Activated CD8-positive, alpha-beta memory T cell treated with anti-CD3 and anti-CD28 coated beads, Interleukin-2, amount 10 ng/mL, durations not matched to agents 7 days and 5 days (primary cell): ENCODE measurements at places on chromosomes 4 and X.

GRCh38 chr4:57494821-57495220, 384.6 kb upstream of the IGFBP7 start:
- no peak for DNase-seq

DNA sequence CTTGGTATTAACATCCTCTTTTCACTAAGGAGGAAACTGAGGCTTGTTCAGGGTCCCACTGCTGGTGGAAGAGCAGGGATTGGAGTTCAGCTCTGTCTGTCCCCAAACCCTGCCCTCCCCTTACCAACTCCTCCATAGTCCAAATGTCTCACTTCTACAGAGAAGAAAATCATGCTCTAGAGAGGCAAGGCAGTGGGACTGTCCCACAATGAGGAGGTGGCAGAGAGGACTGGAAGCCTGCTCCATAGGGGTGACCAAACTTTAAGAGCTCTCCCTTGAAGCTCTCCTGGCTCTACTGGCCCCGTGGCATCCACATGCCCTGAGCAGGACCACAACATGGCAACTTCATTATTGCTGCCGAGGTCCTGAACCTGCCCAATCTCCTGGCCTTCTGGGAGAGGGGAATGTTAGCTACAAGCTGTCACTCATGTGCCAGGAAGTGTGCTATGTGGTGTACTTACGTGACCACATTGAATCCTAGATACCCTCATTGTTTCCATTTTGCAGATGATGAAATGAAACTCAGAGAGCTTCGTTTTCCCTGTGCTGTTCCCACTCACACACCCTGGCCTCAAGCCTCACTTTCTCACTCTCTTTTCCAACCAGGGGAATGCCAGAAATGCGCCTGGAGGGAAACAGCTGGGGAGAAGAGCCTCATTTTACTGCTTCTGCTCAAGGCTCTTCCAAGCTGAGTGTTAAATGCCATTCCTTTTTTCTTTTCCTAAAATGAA, 71.5 kb downstream of the ANAPC4 start:
- no peak for DNase-seq

GRCh38 chrX:19758539-19758938, 128.9 kb downstream of the SH3KBP1 start:
- DNase-seq, result no peak

GRCh38 chr4:167775375-167775774, 317.0 kb upstream of the ANXA10 start:
- no peak for DNase-seq

DNA sequence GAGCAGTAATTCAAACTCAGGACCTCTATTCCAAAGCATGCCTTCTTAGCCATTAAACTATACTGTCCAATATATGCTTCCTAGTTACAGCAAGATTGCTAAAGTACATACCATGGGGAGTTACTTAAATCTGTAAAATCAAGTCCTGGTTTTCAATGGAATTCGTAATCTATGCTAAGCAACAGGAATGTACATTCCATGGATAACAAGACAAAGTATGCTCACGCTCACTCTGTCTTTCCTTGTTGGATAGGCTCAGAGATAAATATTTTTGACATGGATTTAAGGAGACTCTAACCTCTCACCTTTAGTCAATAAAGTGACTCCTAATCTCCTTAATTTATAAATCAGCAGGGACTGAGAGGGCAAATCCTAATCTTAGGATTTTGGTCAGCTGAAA, 47.3 kb upstream of the STK26 start:
- DNase-seq, result no peak

GRCh38 chr4:26356081-26356501, 35.3 kb downstream of the RBPJ start:
- DNase-seq, result peak; percentile 48

- DNase-seq, result no peak
These were observed 1.1 kb downstream of the ELK1 start for GRCh38 chrX:47649271-47649670.
